Neural progenitor cell (in vitro differentiated cells): ENCODE measurements at places on chromosomes 13 and 19.
A peak's percentile ranks its signal among the peaks of the same experiment; 100 is the strongest.

DNA sequence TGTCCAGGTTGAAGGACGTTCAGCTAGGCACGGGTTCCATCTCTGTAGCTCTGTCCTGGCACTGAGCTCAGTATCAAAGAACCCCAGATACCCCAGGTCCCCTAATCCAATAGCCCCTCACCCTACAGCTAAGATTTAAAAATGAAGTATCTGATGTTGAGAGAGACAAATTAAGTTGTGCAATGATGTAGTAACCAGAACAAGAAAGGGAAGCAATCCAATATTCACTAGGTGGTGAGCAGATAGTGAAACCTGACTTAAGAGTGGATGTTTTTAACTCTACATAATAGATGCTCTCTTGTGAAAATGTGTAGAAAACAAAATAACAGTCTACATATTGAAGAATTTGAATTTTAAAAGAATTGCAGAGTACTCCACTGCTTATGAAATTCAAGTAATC, 1.8 kb downstream of the ACOD1 start:
- no peak for DNase-seq

- no peak for DNase-seq
These were observed 11.9 kb upstream of the ZNF549 start for GRCh38 chr19:57515255-57515654.

DNA sequence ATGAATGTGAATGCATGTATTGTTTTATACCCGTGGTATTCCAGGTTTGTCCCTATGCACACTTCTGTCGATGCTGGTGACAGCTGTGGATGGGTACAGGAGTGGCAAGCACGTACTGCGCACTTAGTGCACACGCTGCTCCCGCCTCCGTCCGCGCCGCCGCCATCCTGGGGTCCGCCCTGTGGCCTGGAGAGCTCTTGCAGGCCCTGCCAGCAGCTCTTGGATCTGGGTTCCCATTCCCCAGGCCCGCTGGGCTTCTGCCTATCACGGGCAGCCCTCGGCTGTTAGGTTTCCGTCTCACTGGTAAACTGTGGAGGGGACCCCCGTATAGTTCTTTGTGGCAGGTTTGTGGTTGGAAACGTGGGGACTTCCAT, 4.0 kb downstream of the GNA11 start:
- DNase-seq: no peak

DNA sequence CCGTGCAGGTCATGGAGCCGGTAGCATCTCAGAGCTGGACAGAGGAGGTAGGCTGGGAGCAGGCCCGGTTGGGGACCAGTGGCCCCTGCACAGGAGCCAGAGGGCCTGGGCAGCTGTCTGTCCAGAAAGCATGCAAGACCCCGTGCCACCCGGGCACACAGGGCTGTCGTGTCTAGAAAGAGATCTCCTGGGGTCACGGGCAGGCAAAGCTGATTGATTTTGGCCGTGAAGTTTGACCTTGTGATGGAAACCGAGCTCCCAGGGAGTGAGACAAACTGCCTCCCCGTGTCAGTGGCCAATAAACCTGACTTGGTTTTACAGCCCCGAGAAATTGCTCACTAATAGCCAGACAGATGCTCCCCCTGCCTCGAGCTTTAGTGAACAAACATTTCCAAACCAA, 98.8 kb downstream of the KDM4B start:
- DNase-seq: no peak

DNA sequence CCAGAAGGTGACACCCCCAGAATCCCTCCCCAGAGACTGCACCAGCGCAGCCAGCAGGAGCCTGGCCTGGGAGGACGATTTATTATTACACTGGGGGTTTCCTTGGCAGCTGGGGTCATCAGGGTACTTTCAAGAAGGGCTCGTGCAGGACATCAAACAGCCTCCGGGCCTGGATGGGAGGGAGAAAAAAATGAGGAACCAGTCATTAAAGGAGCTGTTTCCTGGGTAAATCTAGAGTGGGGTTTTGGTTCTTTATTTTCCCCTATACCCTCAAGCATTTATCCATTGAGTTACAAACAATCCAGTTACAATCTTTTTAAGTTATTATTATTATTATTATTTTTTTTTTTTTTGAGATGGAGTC, 3.1 kb downstream of the POLR1G start:
- DNase-seq: no peak

- no peak for DNase-seq
These were observed 1615.4 kb downstream of the EFNB2 start for GRCh38 chr13:104920091-104920490.

GRCh38 chr13:114226088-114226487, 8.6 kb upstream of the CDC16 start:
- no peak for DNase-seq

GRCh38 chr13:30306762-30307193, 573 bp downstream of the KATNAL1 start:
- peak; percentile 98 for DNase-seq

DNA sequence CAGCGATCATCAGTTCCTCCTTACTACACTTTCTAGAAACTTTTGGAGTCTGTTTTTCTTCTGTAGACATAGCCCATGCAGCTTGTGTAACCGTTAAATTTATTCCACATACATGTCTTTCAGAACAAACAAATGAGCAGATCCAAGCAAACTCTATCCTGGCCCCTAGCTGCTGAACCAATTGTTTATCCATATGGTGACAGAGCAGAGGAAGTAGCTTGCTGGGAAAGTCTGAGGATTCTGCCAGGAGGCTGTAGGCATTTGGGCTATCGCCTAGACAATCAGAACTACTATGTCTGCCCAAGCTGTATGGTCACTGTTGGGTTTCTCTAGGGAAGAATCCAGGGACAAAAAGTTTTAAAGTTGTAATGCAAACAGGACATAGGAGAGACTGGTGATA, 343.7 kb downstream of the SPRY2 start:
- no peak for DNase-seq

DNA sequence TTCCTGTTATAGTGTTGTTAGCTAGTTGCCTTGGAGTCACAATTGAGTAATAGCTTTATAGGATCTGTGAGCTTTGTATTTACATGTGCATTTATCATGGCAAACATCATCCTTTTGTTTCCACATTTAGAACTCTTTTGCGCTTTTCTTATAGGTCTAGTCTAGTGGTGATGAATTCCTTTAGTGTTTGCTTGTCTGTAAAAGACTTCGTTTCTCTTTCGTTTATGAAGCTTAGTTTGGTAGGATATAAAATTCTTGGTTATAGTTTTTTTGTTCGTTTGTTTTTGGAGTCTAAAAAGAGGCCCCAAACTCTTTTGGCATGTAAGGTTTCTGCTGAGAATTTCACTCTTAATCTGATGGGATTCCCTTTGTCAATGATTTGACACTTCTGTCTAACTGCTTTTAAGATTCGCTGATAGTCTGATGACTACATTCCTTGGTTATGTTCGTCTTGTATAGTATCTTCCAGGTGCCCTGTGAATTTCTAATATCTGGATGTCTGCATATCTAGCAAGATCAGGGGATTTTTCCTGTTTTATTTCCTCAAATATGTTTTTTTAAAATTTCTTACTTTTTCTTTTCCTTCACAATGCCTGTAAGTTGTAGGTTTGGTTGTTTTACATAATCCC, 20.2 kb downstream of the DNAJC3 start:
- no peak for DNase-seq

DNA sequence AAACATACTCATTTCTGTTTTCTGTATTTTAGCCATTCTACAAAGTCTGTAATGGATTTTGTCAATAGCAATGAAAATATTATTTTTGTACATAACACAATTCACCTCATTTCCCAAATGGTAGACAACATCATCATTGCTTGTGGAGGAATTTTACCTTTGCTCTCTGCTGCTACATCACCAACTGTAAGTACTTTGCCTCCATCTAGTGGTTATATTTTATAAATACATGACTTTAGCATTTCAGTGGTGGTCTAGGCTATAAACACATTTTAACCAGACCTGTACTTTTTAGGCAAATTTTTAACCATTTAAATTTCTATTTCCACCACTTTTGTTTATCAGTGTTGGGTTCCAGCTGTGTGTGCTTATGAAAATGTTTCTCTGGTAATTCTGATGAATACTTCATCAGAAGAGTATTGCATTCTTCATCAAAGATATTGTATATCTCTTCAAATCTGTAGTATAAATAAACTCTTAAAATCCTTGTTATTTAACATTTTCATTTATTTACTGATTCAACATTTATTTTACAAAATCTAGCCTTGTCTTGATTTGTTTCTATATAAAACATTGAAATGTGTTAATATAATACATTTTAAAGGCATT, 222.4 kb downstream of the NBEA start:
- DNase-seq: peak; percentile 46

- DNase-seq: peak; percentile 42
These were observed 4.2 kb downstream of the LYL1 start for GRCh38 chr19:13098277-13099072.

GRCh38 chr19:44782729-44783128, 5.0 kb downstream of the CBLC start:
- no peak for DNase-seq

- no peak for DNase-seq
These were observed 28.8 kb upstream of the MCF2L start for GRCh38 chr13:112940236-112940635.

GRCh38 chr13:67827992-67828391, 597.9 kb upstream of the PCDH9 start:
- DNase-seq: no peak

- DNase-seq: peak; percentile 100
These were observed at the start of gene SNRPA for GRCh38 chr19:40750874-40751537. Gene SNRPA, plus strand, starts transcription at chr19:40751203. Its CDS starts 206 bp downstream, at chr19:40751409.

DNA sequence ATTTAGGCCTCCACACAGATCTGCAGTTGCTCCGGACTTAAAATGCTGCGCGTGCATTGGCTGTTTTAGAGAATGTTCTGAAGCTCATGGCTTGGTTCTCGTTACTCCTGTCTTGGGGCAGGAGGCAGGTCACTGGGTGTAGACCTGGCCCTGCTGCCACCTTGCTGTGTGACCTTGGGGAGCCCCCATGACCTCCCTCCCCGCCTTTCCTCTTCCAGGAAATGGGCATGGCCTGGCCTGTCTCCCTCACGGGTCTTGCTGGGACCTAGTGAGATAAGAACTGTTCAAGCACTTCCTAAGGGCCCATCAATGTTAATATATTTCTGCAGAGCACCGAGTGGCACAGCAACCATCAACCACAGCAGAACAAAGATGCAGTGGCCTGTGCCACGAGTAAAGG, 49.4 kb downstream of the KLF2 start:
- DNase-seq: no peak

- no peak for DNase-seq
These were observed 4.2 kb downstream of the KLK3 start for GRCh38 chr19:50858886-50859285.

- DNase-seq: no peak
These were observed 75.5 kb downstream of the COL4A1 start for GRCh38 chr13:110231348-110232047.

GRCh38 chr19:48819366-48819816, 8.6 kb upstream of the BCAT2 start:
- DNase-seq: no peak

DNA sequence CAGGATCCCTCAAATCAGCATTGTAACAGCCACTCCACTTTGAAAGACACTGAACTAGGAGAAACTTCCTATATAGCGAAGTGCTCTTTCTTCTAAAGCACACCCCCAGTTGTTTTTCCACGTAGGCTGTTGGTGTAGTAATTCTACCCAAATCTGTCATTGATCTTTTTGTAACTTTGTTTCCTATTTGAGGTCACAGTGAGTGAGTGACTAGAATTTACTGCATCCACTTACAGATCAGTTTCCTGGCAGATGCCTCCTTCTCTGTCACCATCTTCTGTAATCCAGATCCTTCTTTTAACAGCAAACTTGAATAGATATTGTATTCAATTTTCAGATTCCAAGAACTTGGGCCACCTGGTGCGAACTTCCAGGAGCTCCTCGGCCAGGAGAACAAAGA, 15.3 kb downstream of the ZAR1L start:
- DNase-seq: no peak

DNA sequence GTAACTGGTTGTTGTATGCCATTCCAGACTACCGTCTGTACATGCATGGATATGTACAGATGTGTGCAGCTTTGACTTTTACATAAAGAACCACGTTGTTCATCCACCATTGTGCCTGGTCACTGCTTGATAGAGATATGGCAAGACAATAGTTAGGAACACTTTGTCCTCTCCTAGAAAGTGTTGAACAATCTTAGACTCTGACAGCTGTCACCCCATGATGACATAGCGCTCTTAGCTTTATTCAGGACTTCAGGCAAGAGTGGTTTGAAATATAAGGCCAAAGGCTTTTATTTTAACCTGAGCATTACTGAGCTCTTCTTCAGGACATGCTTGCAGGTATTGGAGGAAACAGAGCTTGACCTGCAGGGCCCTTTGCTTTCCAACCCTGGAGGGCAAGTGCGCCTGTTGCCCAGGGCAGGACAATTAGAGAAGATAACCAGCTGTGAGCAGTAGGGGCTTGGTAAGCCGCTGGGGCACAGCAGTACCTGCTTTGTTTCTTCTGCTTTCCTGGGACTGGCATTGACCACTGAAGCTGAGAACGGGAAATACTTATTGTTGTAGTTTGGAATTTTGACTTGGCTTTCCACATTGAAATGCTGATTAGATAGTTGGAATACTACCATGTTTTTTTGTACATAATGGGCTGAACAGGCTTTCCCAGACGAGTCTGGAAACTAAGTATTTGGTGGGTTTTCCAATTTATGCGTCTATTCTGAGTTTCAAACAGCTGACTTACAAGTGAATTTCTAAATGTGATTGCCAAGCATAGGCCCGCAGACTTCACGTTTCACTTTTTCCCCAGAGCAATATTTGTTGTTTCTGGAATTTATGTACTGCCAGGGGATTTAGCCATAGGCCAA, 51.1 kb downstream of the GARRE1 start:
- DNase-seq: no peak

- DNase-seq: no peak
These were observed 155.2 kb upstream of the IPO5 start for GRCh38 chr13:97798171-97798821.
